ENCODE measurements at places on chromosomes 13 and 19. TPM values are rescaled to one million over a fixed set of nuclear protein-coding genes. Genes with fewer than 3 reads are reported as not detected.

DNA sequence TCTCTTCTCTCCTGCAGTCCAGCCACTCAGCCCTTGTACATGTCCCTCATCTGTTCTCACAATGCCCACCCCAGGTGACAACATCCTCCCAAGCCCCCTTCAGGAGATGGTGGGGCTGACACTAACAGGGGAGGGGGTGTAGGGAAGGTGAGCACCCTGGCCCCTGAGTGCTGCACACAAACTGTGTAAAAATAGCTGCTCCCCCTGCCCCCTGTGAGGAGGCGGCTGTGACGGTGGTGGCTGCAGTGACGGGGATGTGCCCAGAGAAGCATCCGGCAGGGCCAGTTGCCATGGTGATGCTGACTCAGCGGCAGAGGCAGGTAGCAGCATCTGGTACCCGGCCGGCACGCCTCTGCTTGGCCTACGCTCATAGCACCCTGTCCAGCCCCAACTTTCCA is 13.0 kb upstream of the JUND start:
- DNase-seq, result no peak

DNA sequence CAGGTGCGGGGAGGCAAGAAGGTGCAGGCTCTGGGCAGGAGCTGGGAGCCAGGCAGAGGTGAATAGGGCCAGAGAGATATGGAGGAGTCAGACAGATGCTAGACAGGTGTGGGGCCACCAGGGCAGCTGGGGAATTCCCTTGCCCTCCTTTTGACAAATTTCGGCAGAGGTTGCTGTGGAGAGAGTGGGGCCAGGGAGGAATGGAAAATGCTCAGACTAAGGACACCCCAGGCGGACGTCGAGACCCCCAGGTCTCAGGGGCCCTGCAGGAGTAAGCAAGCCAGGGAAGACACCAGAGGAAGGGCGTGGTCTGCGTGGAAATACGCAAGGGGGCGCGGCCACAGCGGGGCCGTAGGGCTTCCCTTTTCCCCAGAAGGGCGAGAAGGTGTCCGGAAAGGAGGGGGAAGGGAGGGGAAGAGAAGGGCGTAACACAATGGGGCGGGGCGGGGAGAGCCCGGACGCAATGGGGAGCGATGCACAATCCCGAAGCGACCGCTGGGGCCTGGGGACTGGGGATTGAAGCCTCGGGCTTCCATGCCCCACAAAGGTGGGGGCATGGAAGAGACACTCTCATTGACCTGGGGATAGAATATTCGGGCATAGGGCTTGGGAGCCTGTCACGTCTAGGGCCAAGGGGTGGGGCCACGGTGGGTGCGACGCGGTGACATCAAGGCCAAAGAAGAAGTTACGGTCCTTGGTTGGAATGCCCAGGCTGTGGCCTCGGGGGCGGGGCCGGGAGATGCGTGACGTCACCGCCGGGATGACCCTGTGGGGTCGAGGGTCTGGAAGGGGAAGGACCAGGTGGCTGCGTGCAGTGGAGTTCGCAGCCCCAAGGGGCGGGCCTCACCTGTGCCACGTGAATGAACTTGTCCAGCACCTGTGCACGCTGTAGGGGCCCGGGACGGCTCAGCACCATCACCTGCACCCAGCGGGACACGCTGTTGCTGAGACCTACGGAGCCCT is 8.2 kb downstream of the RASGRP4 start:
- no peak for DNase-seq

DNA sequence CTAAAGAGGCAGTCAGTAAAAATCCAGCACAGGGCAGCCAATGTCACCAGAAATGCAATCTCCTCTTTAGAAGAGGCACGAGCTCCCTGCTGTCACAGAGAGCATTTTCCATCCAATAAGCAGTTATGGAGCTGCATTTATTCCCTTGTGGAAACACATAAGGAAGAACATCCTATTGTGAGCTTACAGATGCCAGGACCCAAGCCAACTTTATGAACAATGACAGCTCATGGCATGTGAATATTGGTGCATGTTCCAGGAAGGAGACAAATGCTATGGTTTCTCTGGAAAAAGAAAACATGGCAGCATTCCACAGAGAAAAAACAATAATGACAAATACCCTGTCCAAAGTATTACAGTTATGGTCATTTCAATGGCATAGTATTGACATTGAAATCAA is 955.6 kb downstream of the UQCRFS1 start:
- DNase-seq, result no peak

DNA sequence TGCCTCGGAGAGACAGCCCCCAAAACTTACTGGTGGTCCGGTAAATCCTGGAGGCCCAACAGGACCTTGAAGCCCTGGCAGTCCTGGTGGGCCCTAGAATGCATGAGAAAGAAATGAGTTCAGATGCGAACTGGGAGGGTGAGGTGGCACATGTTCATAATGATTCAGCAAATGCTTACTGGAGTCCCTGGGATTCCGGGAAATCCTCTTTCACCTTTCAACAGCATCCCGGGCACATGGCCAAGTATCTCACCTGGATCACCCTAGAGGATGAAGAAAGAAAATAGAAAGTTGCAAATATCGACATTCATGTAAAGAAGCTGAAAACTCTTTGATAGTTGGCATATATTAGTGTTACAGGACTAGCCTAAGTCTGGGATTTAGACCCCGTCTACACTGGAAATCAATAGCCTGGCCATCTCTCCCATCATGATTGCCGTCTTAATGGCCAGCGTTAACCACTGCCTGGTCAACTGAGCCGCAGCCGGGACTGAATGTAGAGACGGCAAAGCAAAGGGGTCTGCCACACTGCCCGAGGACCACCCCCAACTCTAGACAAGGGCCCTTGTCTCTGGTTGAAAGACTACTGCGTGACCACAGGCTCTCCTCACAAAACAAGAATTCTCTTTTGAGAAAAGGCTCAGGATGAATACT is 96.9 kb downstream of the COL4A1 start:
- no peak for DNase-seq

DNA sequence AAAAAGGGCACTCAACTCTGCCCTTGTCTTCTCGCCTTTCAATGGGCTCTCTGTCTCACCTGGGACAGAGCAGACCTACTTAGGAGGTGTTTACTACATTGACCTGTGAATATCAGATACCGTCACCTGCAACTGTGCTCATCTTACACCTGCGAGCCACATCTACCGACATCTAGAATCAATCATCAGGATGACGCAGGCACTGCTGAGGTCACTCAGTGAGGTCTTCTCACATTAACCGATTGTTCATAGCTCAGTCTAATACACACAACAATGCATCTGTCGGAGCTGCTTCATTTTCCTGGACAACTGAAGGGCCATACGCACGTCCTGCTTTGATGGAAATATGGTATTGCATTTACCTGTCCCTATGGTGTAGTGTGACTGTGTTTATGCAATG is 211.9 kb downstream of the FGF9 start:
- DNase-seq, result no peak

- no peak for DNase-seq
These were observed 55.2 kb downstream of the VWA8 start for GRCh38 chr13:41905600-41906254.

DNA sequence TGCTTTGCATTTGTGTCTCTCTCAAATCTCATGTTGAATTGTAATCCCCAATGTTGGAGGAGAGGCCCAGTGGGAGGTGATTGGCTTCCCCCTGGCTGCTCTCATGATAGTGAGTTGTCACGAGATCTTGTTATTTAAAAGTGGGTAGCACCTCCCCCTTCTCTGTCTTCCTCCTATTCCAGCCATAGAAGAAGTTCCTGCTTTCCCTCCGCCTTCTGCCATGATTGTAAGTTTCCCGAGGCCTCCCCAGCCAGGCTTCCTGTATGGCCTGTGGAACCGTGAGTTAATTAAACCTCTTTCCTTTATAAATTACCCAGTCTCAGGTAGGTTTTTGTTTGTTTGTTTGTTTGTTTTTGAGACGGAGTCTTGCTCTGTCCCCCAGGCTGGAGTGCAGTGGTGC is 3.8 kb downstream of the LILRA4 start:
- DNase-seq, result no peak

ZNF99 gene
- not detected for total RNA-seq

KIRREL2 gene
- total RNA-seq, result not detected

ZNF793 gene
- total RNA-seq, result 0.43 TPM

SBSN gene
- total RNA-seq, result not detected

SULT2A1 gene
- not detected for total RNA-seq

SPINT2 gene
- 0.11 TPM for total RNA-seq

ZNF808 gene
- 16.8 TPM for total RNA-seq

CCDC8 gene
- 18.0 TPM for total RNA-seq

FFAR3 gene
- not detected for total RNA-seq

ZNF135 gene
- total RNA-seq, result 0.62 TPM

EBI3 gene
- 0.11 TPM for total RNA-seq

ELAVL3 gene
- not detected for total RNA-seq

Measured in myocyte (in vitro differentiated cells).